ENCODE measurements at places on chromosomes 1 and 21.

DNA sequence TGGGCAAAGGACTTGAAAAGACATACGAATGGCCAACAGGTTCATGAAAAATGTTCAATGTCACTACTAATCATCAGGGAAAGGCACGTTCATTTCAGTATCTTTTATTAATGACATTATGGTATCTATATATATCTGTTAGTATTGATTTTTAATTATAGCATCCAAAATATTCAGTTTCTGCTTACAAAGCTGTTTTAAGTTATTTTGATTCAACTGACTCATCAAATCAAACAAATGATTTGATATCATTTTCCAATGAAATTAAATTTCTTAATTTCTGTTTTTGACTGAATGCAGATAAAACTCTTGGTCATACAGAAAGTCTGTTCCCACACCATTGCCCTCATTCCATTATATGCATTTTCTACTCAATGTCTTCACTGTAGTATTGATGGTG is 315.9 kb downstream of the PDE4B start:
- no peak for DNase-seq

GRCh38 chr1:175294179-175294756 is 101.7 kb upstream of the KIAA0040 start:
- no peak for DNase-seq

DNA sequence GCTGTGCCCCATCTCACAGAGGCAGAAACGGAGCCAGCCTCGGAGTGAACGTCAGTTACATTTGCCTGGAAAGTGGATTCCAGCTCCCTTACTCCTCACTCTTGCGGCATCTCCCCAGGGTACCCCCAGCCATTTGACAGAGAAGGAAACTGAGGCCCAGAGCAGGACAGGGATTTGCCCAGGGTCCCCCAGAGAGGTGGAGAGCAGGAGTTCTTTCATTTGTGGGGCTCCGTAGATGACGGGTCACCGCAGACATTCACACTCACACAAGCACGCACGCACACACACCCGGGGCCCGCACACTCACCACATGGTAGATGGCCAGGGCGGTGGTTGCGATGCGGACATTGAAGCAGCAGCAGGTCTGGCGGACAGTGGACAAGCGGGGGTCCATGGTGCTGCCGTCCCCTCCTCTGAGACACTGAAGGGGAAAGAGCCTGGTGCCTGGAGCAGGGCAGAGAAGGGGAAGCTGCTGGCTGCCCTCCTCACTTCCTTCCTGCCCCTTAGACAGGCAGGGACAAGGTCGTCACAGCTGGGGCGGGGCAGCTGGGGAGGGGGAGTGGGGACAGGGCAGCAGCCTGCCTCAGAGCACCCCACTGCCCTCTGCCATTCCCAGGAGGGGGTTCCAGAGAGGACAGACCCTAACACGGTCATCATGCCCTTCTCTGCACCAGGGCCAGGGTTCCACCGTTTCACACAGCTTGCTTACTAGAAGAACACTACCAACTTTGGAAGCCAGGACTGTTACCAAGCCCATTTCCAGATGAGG is at the start of gene LAPTM5:
Gene LAPTM5, minus strand, starts transcription at position 423 of the 769 bp plus-strand sequence. Its CDS starts 29 bp downstream, at position 394.
- DNase-seq, result no peak

- no peak for DNase-seq
These were observed 14.7 kb upstream of the PTGFR start for GRCh38 chr1:78475888-78476610.

DNA sequence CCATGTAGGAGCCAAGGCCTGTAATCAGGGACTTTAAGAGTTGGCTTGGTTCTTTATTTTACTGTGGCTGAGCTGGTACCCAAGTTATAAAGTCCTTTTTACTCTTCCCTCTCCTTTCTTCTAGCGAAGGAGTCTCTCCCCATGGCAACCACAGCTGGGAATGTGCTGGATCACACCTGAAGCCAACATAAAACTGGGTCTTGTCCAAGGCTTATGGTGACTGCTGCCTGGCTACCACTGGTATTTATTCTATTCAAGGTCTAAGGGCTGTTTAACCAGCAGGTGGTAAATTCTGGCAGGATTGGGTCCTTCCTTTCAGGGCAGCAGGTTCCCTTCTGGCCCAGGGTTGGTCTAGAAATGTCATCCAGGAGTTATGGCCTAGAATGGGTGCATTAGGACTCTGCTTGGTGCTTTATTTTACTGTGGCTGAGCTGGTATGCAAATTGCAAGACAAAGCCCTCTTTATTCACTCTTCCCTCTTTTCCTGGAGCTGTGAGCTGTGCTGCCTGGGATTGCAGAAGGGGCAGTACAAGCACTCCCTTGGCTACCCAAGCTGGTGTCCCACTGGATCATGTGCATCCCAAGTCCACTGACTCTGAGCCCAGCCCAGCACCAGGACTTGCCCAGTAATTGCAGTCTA is 26.6 kb downstream of the SLC22A15 start:
- DNase-seq, result peak; percentile 78

DNA sequence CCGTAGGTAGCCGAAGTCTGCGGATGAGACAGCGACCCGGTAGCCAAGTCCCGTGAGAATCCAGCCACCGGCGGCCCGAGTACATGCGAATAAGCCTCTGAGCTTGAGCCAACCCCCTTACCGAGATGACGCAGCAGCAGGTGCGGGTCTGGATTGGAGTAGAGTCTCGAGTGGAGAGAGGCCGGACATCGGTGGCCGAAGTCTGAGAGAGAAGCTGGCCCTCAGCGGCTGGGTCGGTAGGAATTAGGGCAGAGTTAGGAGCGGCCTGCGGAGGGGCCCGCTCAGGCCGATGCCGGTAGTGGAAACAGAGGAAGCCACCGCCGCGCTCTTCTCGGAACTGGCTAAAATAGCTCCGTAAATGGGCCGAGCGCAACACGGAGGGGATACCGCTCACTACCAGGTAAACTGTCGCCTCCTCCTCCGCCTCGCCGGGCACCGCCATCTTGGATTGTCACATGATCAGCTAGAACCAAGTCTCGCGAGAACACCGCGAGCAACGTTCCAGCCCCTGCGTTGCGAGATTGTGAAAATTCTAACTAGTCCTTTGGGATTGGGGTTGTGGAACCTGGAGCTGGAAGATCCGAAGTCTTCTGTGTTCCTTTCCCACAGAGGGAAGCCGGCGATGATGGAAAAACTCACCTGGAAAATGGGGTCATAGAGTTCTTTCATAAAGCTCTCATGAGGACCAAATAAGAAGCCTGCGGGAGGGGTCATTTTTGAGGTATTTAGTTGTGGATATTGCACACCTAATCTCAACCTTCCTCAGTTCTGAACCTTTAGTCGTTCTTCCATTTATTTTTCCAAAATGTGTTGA is at the start of gene GPATCH3:
Gene GPATCH3, minus strand, starts transcription at position 467 of the 814 bp plus-strand sequence. Its CDS starts 25 bp downstream, at position 442.
- DNase-seq, result peak; percentile 75

DNA sequence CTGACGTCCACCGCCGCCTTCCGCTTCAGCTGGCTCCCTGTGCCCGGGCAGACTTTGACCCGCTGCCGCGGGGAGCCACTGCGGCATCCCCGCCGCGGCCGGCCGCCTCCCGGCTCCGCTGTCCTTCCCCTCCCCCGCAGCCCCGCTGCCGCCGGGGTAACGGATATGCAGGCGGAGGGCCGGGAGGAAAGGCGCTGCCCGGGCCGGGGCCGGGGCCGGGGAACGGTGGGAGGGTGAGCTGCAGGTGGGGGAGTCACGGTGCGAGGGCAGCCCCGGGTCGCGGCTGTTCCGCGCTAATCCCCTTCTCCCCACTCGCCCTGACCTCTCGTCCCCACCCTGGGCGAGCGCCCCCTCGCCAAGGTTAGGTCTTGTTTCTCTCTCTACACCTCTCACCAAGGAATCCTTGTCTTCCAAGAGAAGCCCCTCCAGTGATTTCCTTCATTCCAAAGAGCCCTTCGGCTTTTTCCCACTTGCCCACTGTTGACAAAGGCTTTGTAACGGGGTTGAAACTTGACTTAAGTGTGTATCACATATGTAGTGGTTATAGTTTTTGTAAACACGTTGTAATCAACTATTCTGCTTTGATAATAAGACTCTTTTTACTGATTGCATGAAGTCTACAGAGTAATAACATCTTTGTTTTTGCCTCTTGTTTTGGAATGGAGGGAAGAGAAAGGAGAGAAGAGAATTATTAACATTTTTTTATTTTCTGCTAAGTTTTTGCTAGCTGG is 669 bp downstream of the XPR1 start:
- DNase-seq, result peak; percentile 63

- no peak for DNase-seq
These were observed 202.9 kb downstream of the NCAM2 start for GRCh38 chr21:21200939-21201615.

DNA sequence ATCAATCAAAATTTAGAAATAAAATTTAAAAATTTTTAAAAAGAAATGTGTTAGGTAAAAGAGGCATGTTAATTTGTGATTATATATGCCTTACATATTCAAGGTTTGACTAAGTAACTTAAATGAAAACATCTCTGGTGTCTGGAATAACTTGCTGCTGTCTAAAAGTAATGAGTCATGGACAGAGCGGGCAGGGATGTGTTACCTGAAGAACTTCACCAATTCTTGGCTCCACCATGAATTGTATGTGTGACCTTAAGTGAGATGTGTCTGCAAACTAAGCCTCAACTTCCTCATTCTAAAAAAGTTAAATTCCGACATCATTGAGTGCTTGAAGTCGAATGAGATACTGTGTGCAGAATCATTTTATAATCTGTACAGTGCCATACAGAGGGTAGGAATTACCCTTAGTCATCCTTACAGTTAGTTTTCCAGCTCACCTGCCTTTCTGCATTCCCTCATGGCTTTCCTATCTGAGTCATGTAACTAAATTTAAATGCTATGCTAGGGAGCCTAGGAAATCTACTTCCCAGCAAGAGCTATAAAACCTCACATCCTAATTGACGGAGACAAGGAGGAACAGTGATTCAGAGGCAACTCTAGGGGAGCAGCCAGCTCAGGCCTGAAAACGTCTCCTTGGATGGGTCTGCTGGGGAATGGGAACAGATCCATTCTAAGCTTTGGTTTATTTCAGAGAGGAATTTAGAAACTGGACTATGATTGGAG is 100.7 kb upstream of the TSPAN2 start:
- DNase-seq, result no peak

- DNase-seq, result no peak
These were observed 22.8 kb upstream of the RXRG start for GRCh38 chr1:165467706-165468105.

DNA sequence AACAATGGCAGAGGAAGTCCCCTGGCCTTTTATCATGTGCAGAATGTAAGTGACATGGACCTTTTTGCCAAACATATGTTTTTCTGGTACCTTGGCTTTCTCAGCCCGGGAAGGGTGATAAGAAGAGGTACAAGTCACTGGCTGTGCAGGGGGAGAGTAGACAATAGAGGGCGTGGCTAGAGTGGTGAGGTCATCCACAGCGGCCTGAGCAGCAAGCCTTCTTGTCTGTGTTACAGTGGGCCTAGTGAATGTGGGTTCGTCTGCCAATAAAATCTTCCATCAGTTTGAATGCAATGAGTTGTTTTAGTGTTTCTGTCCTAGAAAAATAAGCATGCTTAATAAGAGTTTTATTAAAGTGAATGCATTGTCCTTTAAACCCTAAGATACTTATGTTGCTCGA is 59.0 kb upstream of the PGD start:
- peak; percentile 63 for DNase-seq

DNA sequence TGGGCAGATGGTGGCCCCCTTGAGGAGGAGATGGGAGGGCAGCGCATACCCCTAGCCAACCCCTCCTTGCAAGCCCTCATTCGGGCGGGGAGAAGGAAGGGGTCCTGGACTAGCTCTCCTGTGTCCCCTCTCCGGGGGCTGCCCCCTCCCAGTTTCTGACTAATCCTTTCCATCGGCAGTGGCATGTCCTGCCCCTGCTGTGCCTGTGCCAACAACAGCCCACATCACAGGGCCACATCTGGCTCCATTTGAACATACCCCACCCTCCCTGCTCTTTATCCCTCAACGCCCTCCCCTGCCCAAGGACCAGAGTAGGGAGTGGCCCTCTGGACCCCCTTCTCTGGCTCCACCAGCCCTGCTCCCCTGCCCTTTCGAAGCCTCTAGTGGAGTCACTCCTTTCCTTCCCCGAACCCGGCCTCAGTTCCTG is 11.0 kb upstream of the LMNA start:
- no peak for DNase-seq

- no peak for DNase-seq
These were observed 1.3 kb downstream of the CLDN19 start for GRCh38 chr1:42738678-42739226.

DNA sequence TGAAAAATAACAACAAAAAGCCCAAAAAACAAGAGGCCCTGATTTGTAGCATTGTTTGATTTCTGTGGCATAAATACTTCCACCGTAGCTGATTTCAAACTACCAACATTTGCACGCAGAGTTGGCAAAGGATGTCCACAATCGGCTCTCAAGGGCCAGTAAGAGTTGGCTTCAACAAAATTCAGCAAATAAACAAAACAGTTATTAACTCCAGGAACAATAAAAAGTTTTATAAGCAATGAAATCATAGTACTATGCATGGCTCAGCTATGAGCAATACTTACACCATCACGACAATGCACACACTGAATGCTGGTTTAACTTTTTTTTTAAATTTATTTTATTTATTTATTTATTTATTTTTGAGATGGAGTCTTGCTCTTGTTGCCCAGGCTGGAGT is 8.7 kb upstream of the COX20 start:
- no peak for DNase-seq

- DNase-seq, result no peak
These were observed 987 bp downstream of the GPR137B start for GRCh38 chr1:236143104-236143948.

DNA sequence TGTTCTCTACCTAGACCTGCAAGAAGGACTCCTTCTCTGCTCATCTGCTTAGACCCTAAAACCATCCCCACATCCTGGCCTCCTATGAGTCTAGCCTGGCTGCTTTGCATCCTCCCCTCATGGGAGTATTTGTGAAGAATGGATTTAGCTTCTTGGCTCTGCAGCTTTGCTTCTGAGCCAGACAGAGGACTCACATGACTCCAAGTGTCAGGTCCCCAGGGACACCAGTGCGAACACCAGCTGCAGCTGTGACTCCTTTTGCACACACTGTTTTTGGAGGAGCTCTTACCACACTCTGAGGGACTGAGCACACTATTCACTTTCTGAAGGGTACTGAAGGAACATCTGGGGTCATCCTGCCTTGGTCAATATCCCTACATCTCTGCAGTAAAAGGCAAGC is 131.8 kb upstream of the SGIP1 start:
- DNase-seq, result no peak

GRCh38 chr1:175409938-175410337 is 217.4 kb upstream of the KIAA0040 start:
- DNase-seq, result no peak

- DNase-seq, result no peak
These were observed 29.4 kb upstream of the PROX1 start for GRCh38 chr1:213958346-213958745.

DNA sequence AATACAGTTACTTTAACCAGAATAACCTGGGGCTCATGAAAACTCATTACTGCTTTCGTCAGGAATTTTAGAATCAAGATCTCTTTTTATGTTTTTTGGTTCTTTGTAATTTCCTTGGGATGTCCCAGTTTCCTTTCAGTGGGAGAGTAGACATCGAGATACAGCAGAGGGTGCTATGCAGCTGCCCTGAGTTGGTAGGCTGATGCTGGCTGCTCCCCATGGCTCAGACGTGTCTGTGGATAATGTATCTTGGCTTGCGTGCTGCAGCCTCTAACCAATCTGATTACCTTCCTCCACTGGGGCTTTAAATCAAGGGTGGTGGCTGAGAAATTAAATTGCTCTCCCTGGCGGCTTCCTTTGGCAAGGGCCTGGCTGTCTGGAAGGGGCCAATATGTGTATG is 253.7 kb downstream of the CACNA1E start:
- no peak for DNase-seq

Data from hypothalamus (tissue), 51 donors.